ENCODE measurements at places on chromosomes 2 and 18.

DNA sequence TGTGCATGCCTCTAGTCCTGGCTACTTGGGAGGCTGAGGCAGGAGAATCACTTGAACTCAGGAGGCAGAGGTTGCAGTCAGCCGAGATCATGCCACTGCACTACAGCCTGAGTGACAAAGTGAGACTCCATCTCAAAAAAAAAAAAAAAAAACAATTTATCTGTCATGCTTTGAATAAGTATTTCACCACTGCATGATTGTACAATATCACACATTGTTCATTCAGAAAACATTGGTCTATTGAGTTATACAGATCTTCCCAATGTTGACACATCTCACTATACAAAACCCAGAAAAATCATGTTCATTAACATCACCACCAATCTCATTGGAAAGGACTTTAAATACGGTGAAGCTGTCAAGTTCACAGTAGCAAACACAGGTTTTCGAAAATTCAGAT, 46.8 kb upstream of the PPM1B start:
- DNase-seq: no peak

GRCh38 chr2:3132466-3132865, 245.2 kb downstream of the EIPR1 start:
- no peak for DNase-seq

DNA sequence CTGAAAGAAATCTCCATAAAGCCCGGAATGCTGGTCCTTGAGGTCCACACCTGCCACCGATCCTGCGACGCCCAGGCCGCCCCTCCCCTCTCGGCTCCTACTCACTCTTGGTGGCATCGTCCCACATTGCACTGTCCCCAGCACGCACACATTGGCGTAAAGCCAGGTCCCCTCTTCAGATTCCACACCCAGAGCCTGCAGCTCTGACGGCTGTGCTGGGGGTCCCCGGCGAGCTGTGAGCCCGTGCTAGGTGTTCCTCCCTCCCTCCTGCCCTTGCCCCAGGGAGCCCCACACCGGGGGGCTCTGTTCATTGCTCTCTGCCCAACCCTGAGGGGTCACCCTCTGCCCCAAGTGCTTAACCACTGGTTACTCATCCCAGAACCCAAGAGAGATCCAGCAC, 8.5 kb downstream of the TPO start:
- no peak for DNase-seq

- DNase-seq: no peak
Measured at GRCh38 chr18:49845629-49846360, 32.5 kb upstream of the ACAA2 start.

DNA sequence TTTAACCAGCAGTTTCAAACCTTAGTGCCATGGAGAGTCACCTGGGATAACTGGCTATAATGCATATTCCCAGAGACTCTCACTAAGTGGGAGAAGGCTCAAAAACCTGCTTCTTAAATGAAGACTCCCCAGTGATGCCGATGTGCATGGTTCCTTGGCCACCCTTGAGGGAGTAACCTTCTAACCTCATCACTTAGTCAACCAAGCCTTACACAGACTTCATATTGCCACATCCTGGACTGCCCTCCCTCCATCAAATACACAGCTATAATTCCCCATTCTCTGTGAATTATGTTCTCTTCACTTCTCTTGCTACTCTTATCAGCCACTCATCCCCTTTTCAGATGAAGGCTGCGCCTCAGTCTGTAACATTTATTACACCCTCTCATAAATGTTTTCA, 462.9 kb upstream of the RGPD4 start:
- no peak for DNase-seq

GRCh38 chr2:207045531-207045930, 106.2 kb downstream of the CPO start:
- DNase-seq: no peak

DNA sequence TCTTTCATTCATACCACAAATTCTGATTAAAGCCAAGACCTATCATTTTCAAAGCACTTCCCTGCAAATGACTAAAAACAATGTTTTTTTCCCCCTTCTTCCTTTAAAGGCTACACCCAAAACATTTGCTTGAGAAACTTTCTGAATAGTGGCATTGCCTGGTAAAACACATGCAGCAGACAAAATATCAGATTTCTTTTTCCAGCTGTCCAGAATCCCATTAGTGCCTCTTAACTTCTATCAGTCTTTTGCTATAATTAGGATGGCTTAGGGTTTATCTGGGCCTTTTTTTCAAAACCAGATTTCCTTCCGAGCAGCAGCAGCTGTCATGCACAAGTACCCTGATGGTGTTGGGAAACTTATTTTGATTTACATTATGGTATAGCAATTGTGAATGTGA, 50.6 kb downstream of the ALPK2 start:
- DNase-seq: no peak

DNA sequence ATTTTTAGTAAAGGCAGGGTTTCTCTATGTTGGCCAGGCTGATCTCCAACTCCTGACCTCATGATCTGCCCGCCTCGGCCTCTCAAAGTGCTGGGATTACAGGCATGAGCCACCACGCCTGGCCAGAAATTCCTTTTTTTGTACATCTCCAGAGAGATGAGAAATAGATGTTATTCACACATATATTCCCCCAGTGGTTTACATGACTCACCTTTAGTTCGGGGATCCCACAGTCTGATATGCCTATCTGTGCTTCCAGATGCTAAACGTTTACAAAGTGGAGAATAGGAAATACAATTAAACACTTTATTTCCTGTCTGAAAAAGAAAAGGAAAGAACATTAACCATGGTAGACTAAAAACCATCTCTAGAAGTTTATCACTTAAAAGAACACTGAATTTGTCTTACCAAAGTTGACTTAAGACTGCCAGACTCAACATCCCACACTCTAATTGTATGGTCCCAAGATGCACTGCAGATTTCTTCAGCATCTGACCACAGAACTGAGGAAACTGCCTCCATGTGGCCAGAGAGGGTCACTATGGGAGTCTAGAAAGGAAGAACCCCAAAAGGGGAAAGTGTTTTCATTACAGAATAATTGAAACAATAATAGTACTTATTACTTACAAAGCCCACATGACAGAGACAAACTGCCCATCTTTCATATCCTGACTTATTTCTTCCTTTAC, 12.6 kb upstream of the ICA1L start:
- no peak for DNase-seq

DNA sequence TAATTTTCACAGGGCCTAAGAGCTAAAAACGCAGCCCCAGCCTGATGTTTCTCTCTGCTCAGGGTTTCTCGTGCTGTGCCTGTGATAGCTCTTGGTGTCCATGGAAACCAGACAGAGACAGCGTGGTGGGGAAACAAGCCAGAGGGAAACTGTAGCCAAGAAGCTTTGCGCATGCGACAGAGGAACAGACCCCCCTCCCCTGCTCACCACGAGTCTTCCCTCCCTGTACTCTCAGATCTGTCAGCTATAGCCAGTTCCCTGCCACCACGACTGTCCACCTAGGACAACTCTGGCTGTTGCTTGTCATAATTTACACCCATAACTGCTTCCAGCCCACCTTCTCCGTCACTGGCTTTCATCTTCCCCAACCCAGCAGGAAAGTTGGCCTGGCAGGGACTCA, 13.2 kb upstream of the DNAJC27 start:
- no peak for DNase-seq

- no peak for DNase-seq
Measured at GRCh38 chr2:41605914-41606313, 441.9 kb upstream of the PKDCC start.

DNA sequence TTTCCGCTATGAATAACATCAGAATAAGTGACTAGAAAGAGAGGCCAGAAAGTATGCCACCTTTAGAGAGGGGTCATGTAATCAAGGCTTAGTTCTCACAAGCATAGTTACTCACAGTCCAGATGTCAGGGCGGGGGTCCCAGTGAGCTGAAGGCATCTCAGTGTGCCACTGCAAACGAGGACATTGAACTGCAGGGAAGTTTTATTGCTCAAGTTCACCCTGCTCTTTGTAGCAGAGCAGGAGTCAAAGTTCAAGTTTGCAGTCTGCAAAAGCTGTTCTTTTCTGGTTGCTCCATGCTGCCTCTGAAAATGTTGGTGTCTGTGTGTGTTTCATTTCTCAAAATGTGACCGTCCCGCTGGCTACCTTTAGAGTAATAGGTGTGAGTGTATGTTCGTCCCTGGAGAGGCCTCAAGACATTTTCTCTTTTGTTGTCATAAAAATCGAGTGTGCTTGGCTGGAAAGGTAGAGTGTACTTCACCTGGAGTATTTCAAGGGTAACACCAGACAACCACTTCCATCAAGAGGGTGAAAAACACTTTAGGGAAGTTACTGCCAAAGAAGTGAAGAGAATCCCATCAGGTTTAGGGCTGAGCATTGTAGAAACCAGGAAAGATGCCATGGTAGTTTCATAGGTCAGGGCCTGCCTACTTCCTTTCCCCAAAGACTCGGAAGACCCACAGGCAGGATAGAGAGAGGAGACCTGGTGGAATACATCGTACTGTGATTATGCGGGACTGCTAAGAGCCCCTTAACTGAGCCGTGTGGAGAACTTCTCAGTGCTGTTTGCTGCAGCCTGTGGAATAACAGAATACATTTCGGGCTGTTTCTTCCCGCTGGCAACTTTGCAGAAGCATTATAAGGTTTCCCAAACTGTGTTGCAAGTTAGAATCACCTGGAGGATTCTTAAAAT, 89.9 kb downstream of the LYPD6 start:
- no peak for DNase-seq

- no peak for DNase-seq
Measured at GRCh38 chr2:47230418-47230817, 75.3 kb upstream of the STPG4 start.

DNA sequence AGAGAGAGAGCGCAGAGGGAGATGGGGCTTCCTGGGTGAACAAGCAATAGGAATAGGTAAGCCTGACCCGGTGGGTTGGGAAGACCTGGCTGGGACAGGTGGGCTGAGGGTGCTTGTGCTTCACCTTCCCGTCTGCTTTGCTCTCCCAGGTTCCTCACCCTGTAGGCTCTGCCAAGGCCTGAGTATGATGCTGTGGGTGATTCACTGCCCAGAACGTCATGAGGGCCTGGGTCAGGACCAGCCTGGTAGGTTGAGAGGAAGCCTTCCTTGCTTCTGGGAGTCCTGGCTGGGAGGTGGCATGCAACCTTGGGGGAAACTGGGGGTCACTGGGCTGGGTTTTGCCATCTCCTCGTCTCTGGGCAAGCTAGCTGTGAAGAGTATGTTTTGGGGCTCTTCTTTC, 220.2 kb upstream of the APCDD1 start:
- DNase-seq: no peak

GRCh38 chr2:164567335-164567989, 53.8 kb downstream of the GRB14 start:
- no peak for DNase-seq

GRCh38 chr2:156784020-156784701, 348.0 kb downstream of the GPD2 start:
- no peak for DNase-seq
